ENCODE measurements at places on chromosomes 7 and 10.
A peak's percentile ranks its signal among the peaks of the same experiment; 100 is the strongest.

- no peak for DNase-seq
Observed at GRCh38 chr7:158018098-158018762, 569.4 kb downstream of the PTPRN2 start.

GRCh38 chr10:22222236-22223190 is 4.7 kb upstream of the EBLN1 start:
- DNase-seq, result no peak

GRCh38 chr10:62620491-62620890 is 184.0 kb upstream of the ADO start:
- no peak for DNase-seq

DNA sequence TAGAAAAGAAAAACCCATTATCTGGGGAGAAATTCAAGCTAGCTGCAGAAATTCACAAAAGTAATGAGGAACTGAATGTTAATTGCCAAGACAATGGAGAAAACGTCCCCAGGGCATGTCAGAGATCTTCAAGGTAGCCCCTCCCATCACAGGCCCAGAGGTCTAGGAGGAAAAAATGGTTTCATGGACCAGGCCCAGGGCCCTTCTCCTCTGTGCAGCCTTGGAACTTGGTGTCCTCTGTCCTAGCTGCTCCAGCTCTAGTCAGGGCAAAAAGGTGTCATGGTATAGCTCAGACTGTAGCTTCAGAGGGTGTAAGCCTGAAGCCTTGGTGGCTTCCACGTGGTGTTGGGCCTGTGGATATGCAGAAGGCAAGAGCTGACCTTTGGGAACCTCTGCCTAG is 411.8 kb downstream of the ADRA2A start:
- DNase-seq, result no peak

- no peak for DNase-seq
Observed at GRCh38 chr10:31261511-31262311, 57.3 kb upstream of the ZEB1 start.

GRCh38 chr7:131000873-131001272 is 266.9 kb upstream of the KLF14 start:
- DNase-seq, result no peak

GRCh38 chr7:13802651-13803050 is 186.8 kb downstream of the ETV1 start:
- DNase-seq, result no peak

DNA sequence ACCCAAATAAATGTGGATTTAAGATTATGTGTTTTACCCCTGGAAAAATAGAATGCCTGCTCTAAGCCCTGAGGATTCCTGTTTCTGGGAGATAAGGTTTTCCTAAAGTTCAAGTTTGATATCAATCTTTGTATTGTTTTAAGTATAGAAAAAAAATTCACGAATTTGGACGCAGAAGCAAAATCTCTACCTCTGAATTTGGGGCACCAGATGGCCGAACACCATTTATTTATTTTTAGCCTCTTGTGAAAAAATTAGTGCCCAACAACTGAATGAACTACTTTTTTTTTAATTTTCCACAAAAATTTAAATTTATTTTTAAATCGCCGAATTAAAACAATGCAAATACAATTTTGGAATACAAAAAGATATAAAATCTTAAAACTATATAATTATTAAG is 128.1 kb upstream of the SP4 start:
- no peak for DNase-seq

DNA sequence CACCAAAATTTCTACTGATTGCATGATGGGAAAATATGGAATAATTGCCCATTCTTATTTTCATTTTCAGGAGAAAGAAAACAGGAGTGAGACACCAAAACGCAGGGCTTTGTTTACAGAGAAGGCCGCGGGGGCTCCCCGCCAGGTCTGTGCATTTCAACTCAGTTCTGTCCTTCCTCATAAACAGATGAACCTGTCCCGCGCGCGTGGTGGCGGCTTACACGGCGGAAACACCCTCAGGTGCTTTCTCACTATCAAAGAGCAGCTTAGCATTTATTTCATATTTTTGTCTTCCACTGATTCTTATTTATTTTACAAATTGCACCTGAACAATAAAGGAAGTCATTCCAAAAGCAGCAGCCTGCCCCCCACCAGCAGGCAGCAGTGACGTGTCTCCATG is 579.4 kb downstream of the PTPRN2 start:
- no peak for DNase-seq

DNA sequence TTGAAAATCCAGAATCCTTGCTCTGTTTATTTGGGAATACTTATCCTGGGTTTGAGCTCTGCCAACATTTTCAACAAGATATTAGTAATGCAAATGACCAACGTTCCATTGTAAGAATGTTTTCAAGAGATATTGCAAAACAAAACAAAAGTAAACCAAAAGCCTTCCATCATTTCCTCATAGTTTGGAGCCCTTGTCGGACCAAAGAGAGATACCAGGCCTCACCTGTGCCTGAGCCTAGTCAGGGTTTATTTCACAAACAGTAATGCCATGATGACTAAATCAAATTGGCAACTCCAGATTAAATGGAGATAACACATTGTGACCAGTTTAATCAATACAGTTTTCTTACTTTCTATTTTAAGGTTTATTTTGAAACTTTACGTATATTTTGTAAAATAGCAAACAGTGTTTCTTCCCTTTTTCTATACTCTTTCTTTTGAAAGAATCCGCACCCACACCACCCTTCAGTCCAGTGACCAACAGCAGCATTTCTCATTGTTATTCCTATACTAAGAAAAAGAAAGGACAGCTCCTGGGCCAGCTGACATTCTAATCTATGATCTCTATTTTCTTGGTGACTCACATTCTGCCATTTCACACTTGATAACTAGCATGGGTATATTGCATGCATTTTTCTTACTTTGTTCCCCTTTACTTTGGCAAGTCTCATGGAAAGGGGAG is 168.5 kb upstream of the MEOX2 start:
- DNase-seq, result no peak

DNA sequence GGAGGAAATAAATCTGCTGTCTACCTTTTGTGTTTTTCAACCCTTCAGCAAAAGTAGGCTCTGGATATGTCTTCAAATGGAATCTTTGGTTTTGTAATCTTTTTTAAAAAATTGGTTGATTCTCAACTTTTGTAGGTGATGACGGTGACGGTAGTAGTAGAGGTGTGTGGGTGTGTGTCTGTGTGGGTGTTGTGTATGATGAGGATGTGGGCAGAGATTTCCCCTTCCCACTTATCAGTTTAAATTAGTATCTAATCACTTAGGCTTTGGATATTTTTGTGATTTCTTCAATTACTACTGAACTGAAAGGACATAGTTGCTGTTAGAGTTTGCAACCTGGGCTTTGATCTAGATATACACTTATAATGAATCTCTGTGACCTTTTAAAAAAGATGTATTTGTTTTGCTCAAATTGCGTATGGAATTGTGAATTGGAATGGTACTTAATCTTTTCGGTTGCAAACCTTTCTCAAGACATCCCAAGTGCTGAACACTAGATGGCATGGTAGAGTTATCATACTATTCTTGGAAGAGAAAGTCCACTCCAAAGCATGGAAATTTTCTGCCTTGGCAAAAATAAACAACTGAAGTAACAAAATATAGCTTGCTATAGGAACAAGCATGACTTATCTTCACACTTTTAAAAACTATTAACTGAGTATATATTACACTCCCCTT is 51.9 kb upstream of the A1CF start:
- DNase-seq, result peak; percentile 4

GRCh38 chr7:92832534-92833023 is 3.8 kb downstream of the CDK6 start:
- DNase-seq, result no peak

DNA sequence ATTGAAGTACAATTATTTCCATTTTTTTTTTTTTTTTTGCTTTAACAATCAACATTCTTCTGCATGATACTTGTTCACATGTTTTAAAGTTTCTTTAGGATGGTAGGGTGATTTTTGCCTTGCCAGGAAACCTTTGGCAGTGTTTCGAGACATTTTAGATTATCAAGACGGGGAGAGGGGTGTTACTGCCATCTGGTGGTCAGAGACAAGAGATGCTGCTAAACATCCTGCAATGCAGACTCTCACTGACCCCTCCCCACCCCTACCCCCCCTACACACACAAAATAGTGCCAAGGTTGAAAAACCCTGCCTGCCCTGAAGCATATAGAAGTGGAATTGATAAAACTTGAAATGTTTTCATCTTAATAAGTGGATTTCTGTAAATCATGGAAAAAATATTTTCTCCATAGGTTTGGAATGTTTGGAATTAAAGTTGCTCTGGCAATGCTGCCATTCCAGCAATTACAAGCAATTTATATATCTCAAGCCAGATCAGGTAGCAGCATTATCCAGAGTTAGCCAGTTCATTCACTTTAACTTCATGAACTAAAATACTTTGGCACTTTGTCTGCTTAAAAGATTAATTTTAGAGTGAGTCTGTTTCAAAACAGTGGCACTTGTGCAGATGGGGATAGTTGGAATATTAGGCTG is 62.1 kb downstream of the SDHAF3 start:
- peak; percentile 84 for DNase-seq
